ENCODE measurements at places on chromosomes 4 and X.

DNA sequence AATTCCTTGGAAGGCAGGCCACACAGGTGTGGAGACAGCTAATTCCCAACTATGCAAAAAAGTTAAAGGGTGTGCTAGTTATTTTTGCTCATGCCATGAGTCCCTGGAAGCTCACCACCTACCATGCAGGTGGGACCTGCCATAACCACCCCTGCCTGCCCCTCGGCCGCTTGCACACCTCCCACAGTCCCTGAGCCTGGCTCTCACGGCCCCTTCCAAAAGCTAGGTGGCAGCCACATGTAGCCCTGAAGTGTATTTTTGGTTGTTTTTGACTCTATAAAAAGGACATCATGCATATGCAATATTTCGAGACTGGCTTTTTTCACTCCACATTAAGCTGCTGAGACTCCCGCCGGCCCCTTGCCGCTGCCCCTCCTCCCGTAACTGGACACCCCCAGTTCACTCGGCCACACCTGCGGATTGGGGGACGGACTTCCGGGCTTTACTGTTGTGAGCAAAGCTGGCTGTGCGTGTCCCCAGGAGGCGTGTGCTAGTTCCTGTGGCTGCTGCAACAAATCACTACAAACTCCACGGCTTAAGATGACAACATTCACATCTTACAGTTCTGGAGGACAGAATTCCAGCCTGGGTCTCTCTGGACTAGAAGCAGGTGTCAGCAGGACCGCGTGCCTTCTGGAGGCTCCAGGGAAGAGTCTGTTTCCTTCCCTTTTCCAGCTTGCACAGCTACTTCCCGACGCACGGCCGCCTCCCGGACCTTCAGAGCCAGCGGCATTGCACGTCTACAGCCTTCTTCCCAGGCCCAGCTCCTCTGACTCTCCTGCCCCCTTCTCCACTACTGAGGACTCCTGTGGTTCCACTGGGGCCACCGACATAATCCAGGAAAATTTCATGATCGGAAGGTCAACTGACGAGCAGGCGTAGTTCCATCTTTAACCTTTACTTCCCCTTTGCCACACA lies 24.8 kb downstream of the ZFYVE28 start:
- no peak for DNase-seq

- no peak for DNase-seq
Measured at GRCh38 chr4:129254126-129254525, 158.2 kb downstream of the C4orf33 start.

- no peak for DNase-seq
Measured at GRCh38 chr4:46994007-46994405, 625 bp upstream of the GABRA4 start.

GRCh38 chrX:132790329-132790728 lies 168.1 kb downstream of the HS6ST2 start:
- DNase-seq: no peak

DNA sequence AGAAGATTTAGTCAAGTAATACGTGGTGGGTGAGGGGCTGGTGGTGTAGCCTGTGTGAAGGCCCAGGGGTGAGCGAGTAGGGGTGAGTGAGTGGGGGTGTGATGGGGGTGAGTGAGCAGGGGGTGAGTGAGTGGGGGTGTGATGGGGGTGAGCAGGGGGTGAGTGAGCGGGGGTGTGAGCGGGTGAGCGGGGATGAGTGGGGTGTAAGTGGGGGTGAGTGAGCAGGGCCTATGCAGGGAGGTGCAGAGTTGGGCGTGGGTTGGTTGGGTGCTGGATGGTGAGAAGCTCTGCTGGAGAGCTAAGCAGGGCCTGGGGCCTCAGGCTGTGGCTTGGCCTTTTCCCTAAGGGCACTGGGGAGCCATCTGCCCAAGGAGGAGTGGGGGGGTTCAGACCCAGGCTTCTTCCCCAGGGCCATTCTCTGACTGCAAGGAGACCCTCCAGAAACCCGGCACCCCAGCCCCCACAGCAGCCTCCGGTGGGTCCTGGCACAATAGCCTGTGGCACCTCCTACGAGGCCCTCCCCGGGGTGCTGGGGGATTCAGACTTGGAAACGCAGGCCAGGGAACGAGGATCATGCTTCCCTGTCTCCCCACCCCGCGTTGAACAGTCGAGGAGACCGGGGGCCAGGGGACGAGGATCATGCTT lies 30.4 kb downstream of the SH3TC1 start:
- DNase-seq: no peak

DNA sequence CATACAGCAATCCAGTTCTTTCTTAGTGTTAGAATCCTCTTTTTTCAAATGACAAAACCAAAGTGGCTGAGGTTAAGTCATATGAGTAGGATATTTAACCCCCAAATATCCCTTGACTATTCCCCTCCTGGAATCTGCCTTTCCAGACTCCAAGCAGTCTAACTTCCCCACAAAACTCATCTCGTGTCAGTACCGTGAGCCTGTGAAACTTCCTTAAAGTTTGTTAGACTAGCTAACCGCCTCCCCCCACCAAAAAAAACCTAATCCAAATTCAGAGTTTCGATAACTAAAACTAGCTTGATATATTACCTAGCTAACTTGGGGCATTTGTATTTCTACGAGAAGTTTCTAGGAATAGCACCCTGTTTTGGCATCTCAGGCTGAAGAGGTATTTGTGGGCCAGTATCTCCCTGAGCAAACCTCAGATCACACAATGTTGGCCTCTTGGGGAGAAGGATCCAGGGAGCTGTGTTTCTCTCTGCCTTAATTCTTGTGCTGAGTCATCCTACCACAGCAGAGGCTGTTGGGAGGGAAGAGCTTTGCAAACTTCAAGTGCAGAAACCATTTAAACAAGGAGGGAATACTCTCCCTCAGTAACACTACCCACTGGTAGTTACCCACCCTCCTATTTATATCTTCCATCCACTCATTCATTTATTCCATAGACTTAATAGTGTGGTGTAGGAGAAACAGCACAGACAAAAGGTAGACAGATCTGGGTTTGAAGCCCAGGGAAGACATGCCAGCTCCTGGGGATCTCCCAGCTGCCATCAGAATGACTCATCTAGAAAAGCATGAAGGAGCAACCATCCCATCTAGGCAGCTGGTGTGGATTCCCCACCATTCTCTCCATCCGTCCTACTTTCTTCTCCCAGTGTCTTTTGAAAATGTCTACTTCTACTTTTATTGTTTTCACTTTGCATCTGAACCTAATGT lies 39.3 kb upstream of the TXK start:
- DNase-seq: no peak

GRCh38 chrX:45714866-45715265 lies 514.2 kb upstream of the DIPK2B start:
- no peak for DNase-seq

DNA sequence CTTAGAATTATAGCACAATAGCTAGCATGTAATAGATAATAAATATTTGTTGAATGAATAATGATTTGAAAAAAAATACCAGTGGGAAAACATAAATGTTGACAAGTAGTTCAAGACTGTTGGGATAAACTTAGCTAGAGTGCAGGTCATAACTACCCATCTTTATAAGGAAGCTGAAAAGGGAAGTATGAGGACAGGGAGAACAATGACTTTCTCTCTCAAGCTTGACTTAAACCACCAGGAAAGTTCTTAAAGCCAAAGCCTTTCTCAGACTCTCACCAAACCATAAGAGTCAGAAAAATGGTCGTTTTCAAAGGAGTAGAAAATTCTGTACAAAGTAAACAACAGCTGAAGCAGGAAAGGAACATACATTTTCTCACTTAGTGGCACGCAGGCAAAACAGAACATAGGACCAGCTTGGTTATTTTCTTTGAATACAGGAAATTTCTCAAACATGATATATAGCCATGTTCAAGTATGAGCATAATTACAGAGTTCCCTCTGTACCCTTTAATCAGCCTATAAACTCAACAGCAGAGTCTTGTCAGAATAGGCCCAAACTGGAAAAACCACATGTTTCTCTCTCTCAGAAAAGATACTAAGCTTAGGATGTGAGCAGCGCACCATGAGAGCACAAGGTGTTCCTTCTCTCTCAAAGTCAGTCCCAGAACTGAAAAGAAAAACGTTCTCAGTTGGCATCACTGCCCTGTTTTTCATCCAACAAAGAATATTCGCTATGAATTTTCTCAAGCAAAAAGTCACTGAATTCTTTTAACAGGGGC lies 28.7 kb downstream of the MAPK10 start:
- peak; percentile 22 for DNase-seq

- no peak for DNase-seq
Measured at GRCh38 chr4:110753466-110753865, 130.6 kb upstream of the PITX2 start.

GRCh38 chr4:159103384-159103990 lies 608 bp downstream of the RAPGEF2 start:
- DNase-seq: peak; percentile 47
